Stimulated activated CD8-positive, alpha-beta memory T cell treated with anti-CD3 and anti-CD28 coated beads, Interleukin-4, amount 100 ng/mL, for 4 hours (primary cell): ENCODE measurements at places on chromosomes 16 and 17.

- DNase-seq = no peak
Measured at GRCh38 chr16:14476183-14476582, 153.9 kb downstream of the PARN start.

- DNase-seq = no peak
Measured at GRCh38 chr16:29808219-29808900, 2.0 kb downstream of the MAZ start.

GRCh38 chr16:57341441-57342303 is 16.9 kb upstream of the CCL22 start:
- no peak for DNase-seq

DNA sequence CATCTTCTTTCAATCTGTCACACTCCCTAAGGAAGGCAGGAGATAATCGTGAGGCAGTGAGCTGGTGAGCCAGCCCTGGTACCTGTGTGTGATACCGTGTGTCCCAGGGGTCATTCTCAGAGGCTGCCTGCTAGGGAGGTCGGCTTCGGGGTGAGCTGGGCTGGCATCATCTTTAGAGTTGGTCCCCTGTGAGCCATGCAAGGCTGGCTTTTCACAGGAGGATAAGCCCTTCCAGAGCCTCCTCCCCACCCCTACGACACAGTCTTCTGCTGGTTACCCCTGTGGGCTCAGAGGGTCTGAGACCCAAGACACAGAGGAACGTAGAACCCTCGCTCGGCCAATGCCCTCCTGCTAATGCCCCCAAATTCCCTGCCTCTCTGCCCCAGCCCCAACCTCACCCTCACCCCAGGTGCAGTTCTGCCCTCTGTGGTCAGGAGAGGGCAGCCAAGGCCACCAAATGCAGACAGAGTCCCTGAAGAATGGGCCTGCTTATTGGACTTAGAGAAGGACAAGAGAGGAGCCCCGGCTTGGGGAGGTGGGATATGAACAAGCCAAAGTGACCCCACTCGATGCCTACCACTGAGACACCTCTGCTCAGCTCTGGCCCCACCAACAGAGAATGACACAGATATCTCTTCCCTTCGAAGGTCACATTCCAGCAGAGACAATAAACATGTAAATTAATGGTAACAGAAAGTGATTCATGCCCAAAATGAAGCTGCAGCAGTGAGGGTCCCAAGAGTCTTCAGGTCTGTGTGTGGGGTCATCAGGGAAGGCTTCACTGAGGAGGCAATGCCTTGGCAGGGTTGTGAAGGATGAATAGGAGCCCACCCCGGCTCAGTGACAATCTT is 80.8 kb upstream of the CCL1 start:
- no peak for DNase-seq

GRCh38 chr16:22225060-22225459 is 19.0 kb downstream of the EEF2K start:
- no peak for DNase-seq

- DNase-seq = no peak
Measured at GRCh38 chr17:40474419-40475002, 26.9 kb downstream of the TNS4 start.

- no peak for DNase-seq
Measured at GRCh38 chr17:77631307-77631706, 327.2 kb upstream of the TNRC6C start.

- DNase-seq = no peak
Measured at GRCh38 chr17:57541472-57542394, 203.4 kb downstream of the CCDC182 start.

DNA sequence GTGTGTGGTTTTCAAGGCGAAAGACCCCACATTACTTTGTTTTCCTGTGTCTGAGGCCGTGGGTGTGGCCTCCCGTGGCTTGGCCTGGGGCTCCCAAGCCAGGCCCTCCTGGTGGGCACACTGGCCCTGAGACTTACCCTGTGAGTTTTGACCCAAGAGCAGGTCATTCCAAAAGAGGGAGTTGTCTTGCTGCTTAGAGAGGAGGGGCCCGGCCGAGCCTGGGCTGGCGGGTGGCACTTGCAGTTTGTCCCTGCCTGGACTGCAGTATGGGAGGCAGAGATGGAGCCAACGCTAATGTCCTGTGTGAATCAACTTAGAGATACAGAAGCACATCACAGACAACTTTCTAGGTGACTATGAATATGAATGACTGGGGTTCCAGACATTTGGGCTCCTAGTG is 22.7 kb downstream of the PLEKHG4 start:
- DNase-seq = no peak

GRCh38 chr16:82682767-82683166 is 56.0 kb downstream of the CDH13 start:
- DNase-seq = no peak

DNA sequence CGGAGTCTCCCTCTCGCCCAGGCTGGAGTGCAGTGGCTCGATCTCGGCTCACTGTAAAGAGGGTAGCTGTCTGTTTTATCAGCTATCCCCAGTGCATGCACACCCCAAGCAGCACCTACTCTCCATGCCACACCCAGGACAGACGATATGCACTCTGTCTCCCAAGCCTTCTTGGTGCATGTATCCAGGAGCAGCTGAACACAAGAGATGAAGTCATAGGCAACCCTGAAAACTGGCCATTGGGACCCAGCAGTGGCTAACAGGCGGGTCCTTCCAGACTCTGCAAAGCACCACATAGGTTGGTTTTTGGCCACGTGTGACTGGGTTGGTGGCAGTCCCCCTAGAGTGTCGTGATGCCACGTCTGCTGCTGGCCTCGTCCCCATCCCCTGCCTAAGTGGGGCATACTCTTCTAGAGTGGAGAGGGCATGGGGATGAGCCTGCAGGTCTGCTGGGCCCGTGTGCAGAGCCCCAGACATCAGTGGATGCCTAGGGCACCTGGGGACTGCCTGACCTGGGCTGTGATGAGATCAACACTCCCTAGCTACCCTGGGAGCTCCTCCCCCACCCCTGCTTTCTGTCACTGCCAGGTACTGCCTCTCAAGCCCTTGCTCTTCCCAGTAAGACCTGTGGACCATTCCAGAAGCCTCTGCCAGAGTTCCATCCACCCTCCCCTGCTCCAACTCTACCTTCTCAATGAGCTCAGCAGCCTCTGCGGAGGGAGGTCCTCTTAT is 9.3 kb downstream of the PDE6G start:
- DNase-seq = no peak

- no peak for DNase-seq
Measured at GRCh38 chr16:71626858-71627213, 852 bp downstream of the MARVELD3 start.

DNA sequence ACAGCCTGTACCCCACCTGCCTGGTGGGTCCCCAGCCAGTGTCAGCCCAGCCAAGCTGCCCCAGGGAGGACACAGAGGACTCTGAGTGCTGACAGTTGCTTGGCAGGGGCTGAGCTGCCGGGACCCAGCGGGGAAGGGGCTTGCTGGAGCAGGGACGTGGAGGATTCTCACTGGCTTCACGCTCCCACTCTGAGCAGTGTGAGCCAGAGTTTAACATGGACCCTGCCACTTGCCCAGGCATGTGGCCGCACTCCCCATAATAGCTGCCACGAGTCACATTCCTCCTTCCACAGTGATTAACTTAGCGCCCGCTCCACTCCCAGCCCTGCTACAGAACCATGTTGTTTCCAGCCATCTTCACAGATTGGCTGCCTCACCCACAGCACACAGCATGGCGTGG is 31.2 kb downstream of the SREBF1 start:
- no peak for DNase-seq

GRCh38 chr17:42049834-42050392 is 488 bp downstream of the C17orf113 start:
- DNase-seq = no peak

GRCh38 chr17:82274134-82275020 is 877 bp upstream of the CSNK1D start:
- no peak for DNase-seq

GRCh38 chr16:86995456-86995855 is 321.7 kb downstream of the C16orf95 start:
- DNase-seq = no peak

DNA sequence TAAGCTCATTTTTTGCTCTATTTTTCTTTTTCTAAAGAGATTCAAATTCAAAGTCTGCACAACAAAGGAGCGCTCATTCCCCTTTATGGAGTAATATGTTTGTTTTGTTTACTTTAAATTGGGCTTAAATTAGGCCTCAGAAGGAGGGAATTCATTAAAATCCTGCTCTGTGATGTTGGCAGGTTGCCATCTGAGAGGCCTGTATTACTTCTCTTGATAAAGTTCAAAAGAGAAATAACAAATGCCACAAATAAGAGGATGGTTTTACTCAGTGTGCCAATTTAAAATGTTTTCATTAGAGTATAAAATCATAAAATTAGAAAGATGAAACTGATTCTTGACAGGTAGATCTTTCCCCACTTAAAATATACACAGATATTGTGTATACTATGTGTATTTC is 54.5 kb upstream of the HLF start:
- no peak for DNase-seq

DNA sequence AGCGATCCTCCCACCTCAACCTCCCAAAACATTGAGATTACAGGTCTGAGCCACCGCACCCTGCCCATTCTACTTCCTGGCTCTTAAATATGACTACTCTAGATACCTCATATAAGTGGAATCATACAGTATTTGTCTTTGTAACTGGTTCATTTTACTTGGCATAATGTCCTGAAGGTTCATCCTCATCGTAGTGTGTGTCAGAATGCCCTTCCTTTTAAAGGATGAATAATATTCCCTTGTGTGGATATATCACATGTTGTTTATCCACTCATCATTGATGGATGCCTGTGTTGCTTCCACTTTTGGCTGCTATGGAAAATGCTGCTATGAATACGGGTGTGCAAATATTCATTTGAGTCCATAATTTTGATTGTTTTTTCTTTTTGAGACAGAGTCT is 5.7 kb upstream of the CETP start:
- no peak for DNase-seq

- DNase-seq = no peak
Measured at GRCh38 chr17:80696456-80696855, 151.8 kb downstream of the RPTOR start.

DNA sequence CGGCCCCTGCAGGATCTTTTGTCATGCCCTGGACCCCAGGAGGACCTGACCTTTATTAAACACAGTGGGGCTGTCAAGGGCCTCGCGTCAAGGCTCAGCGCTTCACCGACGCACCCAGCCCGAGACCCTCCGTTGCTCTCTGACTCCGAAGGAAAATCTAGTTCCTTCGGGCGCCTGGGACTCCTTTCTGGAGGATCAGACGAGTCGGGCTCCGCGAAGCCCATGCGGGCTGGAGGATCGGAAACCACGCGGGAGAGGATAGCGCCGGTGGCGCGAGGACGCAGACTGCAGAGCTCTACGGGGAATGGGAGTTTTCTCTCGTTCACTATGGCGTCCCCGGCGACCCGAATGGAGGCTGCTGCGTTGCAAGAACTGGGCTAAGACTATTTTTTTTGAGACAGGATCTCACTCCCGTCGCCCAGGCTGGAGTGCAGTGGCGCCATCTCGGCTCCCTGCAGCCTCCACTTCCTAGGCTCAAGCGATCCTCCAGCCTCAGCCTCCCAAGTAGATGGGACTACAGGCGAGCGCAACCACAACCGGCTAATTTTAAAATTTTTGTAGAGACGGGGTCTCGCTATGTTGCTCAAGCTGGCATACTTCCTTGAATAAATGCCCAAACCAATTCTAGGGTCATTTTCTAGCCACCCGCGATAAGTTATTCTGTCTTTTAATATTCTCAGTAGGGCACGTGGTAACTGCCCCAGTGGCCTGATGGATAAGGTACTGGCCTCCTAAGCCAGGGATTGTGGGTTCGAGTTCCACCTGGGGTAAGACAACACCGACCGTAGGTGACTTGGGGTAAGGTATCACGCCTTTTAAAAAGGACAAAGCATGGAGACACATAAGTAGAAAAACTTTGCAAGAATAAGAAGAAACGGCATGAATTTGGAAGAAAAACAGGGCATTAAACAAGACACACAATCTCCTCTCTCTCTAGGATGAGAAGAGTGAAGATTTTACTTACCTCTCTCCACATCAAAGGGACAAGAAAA is 5.5 kb downstream of the OR1F1 start:
- DNase-seq = no peak

- DNase-seq = peak; percentile 14
Measured at GRCh38 chr16:87702325-87702811, 63.4 kb downstream of the KLHDC4 start.

GRCh38 chr16:14491861-14492529 is 138.1 kb downstream of the PARN start:
- DNase-seq = no peak

- DNase-seq = no peak
Measured at GRCh38 chr16:27508476-27508875, 41.2 kb downstream of the GTF3C1 start.

DNA sequence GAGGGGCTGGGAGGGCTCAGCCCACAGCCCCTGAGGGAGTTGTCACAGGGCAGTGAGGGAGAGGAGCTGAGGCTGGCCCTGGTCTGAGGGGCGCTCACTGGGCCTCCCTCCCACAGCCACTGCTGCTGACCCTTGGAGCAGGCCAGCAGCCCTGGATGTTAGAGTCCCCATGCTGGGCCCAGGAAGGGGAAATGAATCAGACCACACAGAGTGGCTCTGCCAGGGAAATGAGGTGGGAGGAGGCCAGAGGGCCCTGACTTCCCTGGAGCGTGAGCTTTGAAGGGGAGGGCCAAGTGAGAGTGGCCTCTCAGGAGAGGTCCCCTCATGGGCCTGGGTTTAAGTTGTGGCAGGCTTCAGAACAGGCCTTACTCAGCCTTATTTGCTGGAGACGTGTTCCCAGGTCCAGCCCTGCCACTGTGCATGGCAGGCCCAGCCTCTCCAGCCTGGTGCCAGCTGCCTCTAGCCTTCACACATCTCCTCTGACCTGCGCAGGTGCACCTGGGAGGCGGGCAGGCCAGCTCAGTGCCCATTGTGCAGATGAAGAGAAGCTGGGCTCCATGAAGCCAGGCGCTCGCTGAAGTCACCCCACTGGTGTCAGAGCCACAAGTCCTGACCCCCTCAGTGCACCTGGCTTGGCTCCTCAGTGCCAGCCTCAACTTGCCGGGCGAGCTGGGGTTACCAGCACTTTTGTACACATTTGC is 15.4 kb downstream of the GPT2 start:
- no peak for DNase-seq

- DNase-seq = no peak
Measured at GRCh38 chr17:75615301-75615700, 17.9 kb upstream of the SMIM5 start.

DNA sequence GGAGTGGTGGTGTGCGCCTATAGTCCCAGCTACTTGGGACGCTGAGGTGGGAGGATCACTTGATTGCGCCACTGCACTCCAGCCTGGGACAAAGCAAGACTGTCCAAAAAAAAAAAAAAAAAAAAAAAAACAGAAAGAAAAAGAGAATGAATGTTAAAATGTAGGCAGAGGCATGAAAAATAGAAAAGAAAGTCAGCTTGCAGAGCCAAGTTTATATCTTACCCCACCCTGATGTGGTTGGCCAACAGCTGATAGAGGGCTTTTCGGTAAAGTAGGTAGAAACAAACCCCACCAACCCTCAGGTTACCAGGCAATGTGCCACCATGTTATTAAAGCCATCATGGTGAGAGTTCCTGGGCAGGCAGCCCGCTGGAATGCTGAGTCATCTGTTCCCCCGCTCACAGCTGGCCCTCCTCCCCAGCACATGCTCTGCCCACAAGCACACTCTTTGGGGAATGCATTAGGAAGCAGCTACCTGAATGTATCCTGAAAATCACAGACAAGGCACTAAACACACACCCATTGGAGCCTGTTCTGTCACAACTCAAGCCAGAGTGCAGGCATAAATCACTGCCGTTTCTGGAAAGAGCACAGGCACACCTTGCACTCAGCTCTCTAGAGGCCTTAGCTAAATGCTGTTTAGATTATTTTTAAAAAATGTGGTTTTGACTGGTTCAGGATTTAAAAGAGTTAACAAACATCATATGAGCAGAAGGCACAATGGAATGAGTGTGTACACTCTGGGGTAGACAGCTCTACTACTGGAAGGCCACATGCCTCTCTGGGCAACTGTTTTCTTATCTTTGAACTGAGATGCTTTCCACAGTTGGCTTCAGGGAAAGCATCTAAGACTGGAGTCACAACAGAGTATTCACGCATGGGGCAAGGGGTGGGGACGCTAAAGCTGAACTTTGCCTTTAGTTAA is 128.5 kb downstream of the PARN start:
- DNase-seq = no peak
